ENCODE measurements at places on chromosomes 4 and X.

GRCh38 chr4:85836588-85837438 lies 361.9 kb downstream of the ARHGAP24 start:
- no peak for DNase-seq

GRCh38 chr4:73679836-73680235 lies 59.6 kb upstream of the RASSF6 start:
- no peak for DNase-seq

- DNase-seq: no peak
Observed at GRCh38 chr4:165522050-165522449, 143.2 kb downstream of the CPE start.

DNA sequence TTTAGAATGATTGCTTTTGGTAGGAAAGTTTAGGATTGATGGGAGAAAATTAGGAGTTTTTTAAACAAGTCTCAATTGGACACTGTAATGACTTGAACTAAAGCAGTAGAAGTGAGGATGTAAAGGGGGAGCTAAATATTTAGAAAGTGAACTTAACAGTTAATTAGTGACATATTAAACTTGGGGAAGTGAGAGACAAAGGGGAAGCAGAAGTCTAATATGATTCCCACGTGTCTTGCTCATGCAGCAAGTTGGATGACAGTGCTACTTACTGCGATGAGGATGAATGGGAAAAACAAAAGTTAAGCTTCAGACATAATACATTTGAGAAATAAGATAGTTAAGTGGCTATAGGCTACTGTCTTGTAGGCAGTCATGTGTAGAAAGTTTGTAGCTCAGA lies 110.4 kb downstream of the RPA4 start:
- DNase-seq: no peak

DNA sequence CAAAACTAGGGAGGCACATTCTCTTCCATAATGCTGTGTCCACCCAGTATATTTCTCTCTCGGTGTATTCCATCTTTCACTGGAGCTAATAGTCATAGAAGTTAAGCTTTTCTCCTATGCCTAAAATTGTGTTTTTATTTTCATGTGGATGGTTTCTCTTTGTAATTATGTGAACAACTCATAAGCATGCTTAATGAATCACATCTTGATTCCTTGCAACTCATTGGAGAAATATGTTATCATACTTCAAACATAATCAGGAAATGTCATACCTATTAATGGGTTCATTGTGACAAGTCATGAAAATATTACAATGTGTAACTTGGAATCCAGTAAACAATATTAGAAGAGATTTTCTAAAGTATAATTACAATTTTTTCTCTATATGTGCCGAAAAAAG lies 186.3 kb downstream of the SLC7A11 start:
- no peak for DNase-seq

- peak; percentile 50 for DNase-seq
Observed at GRCh38 chr4:183182873-183183725, 84.0 kb downstream of the WWC2 start.

GRCh38 chrX:52574416-52575275 lies 57.8 kb upstream of the XAGE1B start:
- peak; percentile 69 for DNase-seq

DNA sequence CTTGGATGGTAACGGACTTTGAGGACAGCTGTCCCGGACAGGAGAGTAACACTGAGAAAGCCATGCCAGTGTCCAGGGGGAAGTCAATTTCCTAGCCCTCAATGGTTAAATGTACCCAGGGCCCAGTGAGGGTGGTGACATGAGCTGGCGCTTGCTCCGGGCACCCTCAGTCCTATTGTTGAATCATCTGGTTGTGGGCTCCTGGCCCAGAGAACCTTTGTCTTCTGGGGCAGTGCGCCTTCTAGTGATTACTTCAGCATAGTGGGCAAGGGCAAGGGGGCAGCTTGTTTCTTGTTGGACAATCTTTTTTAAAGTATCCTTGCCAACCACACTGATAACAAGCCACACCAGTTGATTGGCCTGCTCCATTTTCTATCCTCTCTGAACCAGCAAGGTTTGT lies 30.9 kb upstream of the TRPC5 start:
- no peak for DNase-seq

GRCh38 chrX:50492720-50493119 lies 22.1 kb upstream of the DGKK start:
- DNase-seq: no peak

- DNase-seq: peak; percentile 36
Observed at GRCh38 chr4:112857461-112857860, 192.0 kb upstream of the ANK2 start.

GRCh38 chr4:162804351-162804924 lies 362.3 kb downstream of the NAF1 start:
- DNase-seq: no peak

DNA sequence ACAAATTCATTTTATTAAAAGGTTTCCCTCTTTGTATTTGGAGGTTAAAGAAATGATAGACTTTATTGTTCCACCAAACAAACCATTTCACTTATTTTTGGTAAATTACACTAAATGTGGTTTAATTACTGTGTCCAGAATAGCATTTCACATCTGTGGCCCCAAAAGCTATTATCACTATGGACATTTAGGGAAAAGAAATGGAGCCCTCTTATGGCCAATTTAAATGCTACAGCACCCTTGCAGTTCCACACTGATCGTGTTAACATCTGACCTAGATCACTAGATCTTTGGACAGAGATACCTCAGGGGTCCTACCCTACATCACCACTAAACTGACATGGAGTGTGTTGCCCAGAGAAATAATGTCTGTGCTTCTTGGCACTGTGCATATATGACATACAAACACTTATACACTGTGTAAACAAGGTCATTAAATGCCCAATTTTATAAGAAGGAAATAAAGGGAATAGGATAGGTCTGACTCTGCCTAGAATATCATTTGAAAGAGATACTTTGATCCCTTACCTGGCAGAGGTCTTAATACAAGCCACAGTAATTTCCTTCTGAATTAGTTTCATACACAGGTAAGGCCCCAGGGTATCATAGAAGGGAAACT lies 163.9 kb downstream of the KDR start:
- peak; percentile 6 for DNase-seq

DNA sequence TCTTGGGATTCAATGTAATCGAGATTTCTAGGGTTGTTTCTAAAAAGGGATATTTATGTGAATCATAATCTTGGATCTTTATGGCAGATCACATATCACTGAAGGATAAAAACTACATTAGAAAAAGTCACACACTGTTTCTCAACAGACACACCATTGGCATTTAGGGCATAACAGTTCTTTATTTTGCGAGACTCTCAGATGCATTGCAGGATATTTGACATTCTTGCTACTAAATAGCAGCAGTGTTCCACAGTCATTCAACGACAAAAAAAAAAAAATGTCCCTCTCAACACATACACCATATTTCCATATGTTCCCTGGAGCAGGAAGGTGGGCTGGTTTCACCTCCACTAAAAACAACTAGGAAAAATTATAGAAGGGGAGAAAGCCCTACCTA lies 243.4 kb upstream of the PCDH18 start:
- no peak for DNase-seq

DNA sequence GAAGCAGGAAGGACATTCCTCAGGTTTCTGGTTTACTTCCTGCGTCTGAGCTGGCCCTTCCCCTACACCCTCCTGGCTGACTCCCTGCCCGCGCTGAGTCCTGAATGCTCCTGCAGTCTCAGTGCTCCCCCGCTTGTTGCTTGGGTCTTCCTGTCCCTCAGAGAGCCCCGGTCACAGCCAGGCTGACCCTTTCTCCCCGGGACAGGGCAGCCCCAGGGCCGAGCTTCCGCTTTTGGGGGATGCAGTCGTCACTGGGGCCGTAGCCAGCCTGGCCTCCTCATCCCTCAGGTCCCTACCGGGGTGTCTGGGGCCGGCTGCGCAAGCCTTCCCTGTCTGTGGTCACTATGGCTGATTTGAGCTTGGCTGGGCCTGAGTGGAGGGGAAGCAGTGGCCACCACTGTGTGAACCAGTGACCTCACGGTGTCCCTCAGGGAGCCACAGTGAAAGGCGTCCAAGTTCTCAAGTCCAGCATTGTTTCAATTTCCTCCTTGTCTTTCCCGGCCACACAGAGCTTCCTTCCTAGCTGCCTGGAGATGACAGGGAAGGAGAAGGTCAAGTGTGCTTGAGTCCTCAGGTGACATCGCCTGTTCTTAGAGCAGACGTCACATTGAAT lies 34.1 kb upstream of the ASMTL start:
- no peak for DNase-seq

- no peak for DNase-seq
Observed at GRCh38 chrX:20461576-20461975, 194.9 kb upstream of the RPS6KA3 start.

DNA sequence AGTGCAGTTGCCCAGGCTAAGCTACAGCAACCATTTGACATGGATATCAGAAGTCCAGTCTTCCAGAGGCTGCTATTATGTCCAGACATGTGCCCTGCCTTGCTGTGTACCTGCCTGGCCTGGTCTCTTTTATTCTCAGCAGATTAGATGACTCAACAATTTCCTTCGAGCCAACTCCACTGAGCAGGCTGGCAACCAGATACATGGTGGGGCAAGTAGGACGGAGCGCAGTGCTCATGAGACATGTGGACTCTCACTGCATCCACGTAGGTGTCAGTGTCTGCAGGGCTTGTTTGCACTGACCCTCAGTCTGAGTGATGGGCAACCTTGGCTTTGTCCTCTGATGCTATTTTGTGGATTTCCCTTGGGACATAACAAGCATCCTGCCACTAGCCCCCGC lies 7.2 kb upstream of the MAGEA11 start:
- no peak for DNase-seq

- peak; percentile 22 for DNase-seq
Observed at GRCh38 chrX:16869393-16870094, 618 bp downstream of the RBBP7 start.

GRCh38 chrX:31038575-31039326 lies 33.1 kb downstream of the FTHL17 start:
- DNase-seq: peak; percentile 16

- no peak for DNase-seq
Observed at GRCh38 chr4:166197166-166197565, 324.1 kb downstream of the TLL1 start.

DNA sequence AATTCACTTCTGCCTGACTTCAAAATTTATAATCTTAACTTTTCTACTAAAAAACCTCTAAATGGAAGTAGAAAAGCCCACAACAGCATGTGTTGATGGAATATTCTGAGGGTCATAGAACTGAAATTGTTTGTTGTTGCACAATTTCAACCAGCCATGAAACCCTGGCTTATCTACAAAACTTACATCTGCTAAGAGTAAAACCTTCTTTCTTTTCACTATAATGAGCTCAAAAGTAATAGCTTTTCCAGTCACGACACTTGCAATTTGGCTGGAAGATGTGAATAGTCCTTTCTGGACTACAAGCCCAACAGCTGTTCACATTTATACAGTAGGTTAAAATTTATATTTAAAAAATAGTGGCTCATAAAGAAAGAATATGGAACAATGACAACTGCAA lies 250.0 kb downstream of the GPAT3 start:
- DNase-seq: no peak

- DNase-seq: peak; percentile 28
Observed at GRCh38 chr4:15238720-15239119, 189.1 kb upstream of the C1QTNF7 start.

DNA sequence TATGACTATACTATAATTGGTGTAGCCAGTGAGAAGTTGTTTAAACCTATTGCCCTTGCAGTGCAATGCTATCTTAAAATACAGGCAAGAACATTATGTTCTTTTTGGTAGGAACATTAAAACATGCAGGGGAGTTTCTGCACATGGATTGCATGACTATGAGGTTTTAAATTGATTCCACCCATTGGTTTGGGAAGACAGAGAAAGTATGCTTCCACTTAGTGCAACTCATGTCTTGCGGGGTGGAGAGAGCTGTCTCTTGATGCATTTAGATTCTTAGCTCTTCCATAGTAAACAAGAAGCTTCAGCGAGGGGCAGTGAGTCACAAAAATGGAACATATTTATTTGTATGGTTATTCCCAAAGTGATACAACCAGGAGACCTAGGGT lies 39.5 kb upstream of the RASL11B start:
- no peak for DNase-seq

GRCh38 chrX:118272242-118272641 lies 73.7 kb upstream of the WDR44 start:
- no peak for DNase-seq

GRCh38 chr4:163194593-163194992 lies 27.9 kb upstream of the NAF1 start:
- no peak for DNase-seq

GRCh38 chrX:136936183-136936549 lies 55.6 kb upstream of the RBMX start:
- no peak for DNase-seq

DNA sequence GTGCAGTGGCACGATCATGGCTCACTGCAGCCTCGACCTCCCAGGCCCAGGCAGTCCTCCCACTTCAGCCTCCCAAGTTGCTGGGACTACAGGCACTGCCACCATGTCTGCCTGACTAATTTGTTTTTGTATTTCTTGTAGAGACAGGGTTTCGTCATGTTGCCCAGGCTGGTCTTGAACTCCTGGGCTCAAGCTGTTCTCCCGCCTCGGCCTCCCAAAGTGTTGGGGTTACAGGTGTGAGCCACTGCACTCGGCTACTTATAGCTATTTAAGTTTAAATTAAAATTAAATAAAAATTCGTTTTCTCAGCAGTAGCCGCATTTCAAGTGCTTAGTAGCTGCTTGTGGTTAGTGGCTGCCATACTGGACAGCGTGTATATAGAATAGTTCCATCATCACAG lies 3.5 kb downstream of the SMAD1 start:
- DNase-seq: no peak

DNA sequence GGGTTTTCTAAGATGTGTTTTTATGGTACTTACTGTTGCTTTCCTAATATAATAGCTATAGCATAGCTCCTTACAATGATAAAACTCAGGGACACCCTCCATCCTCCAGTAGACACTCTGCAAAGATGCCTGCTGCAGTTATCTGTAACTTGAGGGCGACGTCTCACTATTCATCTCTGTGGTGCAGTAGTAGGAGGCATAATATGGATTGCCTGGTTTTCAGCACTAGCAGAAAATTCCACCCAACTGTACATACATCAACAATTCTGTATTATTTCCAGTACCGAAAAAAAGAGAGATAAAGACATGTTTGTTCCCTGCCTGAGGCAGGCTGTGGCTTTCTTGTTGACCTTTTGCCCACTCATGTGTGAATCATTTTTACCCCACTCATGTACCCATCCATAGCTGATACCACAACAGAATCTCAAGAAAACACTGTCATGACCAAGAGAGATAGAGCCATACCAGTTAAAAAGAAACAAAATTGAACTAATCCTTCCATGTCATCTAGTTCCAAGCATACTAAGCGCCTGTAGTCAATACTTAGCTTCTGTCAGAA lies 220.1 kb downstream of the RAB28 start:
- DNase-seq: no peak

Data from NCI-H460 (cell line).